ENCODE measurements at places on chromosomes 6 and 20.

GRCh38 chr6:42742116-42742894 is 3.6 kb downstream of the TBCC start:
- DNase-seq, result peak; percentile 15

- no peak for DNase-seq
Measured at GRCh38 chr20:21808863-21809664, 103.6 kb downstream of the PAX1 start.

GRCh38 chr6:55560290-55560885 is 18.6 kb downstream of the HMGCLL1 start:
- no peak for DNase-seq

GRCh38 chr6:122284848-122285247 is 114.6 kb upstream of the HSF2 start:
- no peak for DNase-seq

DNA sequence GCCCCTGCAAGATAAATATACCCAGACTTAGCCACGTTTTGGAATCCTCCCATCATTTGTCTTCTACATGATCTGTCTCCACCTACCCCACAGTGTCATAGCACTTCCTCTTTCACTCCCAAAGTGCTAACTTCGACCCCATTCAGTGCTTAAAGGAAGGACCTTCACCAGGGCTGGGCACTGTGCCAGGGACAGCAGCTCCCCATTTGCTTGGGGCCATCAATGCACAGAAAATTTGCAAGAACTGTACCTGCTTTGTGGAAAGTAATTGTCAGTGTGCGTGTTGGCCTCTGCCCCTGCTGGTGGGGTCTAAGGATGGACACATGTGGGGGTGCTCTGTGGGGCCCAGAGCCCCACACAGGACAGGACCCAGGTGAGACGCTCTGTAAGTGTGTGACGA is 5.2 kb upstream of the BPIFA2 start:
- DNase-seq, result no peak

GRCh38 chr6:110044096-110044495 is 66.0 kb downstream of the GPR6 start:
- DNase-seq, result no peak

- DNase-seq, result no peak
Measured at GRCh38 chr20:44790638-44791393, 19.5 kb downstream of the RIMS4 start.
